Activated CD8-positive, alpha-beta T cell treated with anti-CD3 and anti-CD28 coated beads for 36 hours (primary cell): ENCODE measurements at places on chromosomes 7 and 10.

DNA sequence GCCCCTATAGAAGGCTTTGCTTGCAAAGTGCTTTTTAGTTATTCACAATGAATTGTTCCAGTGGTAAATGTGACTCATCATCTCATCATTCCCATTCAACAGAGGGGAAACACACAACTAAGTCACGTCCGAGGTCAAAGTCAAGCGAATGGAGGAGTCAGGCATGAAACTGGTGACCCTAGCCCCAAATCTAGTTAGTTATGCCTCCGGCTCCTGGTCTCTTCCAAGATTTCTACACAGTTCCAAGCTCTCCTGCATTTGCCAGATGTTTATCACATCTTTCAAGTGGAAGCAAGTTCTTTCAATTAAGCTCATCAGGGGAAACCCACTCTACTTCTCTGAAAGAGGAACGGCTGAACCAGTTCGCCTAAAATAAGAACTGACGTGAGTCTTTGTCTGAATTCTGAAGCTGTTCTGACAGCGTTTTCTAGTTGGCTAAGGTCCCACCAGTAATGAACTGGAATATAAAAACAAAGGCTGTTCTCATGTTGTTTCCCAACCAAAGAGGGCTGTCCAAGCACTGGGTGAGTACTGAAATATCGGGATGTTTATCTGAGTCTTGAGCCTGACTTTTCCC, 140.9 kb upstream of the NRBF2 start:
- peak; percentile 7 for DNase-seq

DNA sequence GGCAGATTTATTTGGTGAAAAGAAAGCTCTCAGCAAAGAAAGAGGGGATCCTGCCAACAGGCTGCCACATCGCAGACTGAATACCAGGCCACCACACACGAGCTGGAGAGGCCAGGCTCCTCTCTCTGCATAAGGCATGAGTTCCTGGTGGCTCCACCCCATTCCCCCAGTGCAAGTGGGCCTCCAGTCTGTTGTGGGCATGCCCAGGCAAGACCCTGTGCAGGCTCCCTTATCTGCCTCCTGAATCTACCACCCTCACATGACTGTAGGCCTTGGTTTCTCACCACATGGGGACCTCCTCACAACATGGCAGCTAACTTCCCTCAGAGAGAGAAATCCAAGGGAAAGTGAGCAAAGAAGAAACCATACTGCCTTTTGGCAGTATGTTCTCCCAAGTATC, 26.7 kb upstream of the CUL1 start:
- peak; percentile 27 for DNase-seq

DNA sequence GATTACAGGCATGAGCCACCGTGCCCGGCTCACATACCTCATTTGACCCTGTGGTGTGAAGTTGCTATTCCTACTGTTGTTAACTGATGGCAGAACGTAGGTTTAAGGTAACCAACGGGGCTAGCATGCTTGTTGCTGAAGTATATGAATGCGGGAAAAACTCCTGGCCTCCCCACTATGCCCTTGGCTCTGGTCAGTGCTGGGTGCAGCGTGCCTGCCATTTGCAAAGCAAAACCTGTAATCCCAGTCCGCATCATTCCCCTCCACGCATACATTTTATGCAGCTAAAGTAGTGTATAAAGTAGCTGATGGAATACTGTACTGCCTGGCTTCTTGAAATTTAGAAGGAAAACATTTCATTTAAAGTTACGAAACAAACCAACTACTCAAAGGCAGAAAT, 273.3 kb downstream of the SDK1 start:
- no peak for DNase-seq

GRCh38 chr10:79241990-79242619, 105.2 kb upstream of the PPIF start:
- peak; percentile 88 for DNase-seq

GRCh38 chr10:75335983-75336382, 65.6 kb downstream of the ZNF503 start:
- DNase-seq: no peak

DNA sequence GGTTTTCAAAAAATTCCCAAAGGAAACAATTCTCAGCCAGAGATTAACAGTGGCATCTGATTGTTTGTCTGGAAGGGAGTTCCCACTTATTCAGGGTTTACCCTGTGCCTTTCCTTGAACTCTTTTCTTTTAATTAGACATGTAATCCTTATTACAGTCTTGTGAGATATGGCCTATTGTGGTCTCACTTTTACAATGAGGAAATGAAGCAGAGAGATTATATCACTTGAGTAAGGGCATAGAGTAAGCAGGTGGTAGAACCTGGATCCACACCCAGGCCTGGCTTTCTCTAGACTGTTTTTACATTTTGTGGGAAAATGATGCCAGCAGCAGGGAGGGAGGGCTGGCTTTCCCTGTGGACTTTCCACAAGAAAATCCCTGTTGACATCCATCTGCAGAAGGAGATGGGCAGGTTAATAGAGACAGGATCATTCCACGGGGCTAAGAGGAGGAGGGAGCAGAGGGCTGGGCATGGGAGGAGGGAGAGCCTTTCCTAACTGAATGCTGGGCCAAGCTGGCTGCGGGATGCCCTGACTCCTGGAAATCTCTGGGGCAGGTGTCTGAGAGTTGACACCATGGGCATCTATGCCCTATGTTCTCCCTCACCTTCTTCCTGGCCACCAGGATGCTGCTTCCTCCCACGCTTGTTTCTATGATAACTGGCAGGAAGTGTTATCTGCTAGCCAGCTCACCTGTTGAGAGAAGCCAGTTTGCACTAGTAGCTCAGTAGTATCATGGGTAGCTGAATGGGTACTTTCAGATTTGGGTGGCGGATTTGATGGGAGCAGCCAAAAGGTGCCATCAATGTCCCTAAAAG, 28.7 kb upstream of the ARHGAP22 start:
- DNase-seq: no peak

GRCh38 chr7:151541709-151542499, 22.2 kb upstream of the RHEB start:
- no peak for DNase-seq
